NT2/D1 (cell line): ENCODE measurements at places on chromosomes 11 and 22.

- DNase-seq = no peak
Measured at GRCh38 chr11:581752-582151, 5.5 kb downstream of the PHRF1 start.

GRCh38 chr11:62482753-62483152 lies 63.9 kb downstream of the AHNAK start:
- no peak for DNase-seq

DNA sequence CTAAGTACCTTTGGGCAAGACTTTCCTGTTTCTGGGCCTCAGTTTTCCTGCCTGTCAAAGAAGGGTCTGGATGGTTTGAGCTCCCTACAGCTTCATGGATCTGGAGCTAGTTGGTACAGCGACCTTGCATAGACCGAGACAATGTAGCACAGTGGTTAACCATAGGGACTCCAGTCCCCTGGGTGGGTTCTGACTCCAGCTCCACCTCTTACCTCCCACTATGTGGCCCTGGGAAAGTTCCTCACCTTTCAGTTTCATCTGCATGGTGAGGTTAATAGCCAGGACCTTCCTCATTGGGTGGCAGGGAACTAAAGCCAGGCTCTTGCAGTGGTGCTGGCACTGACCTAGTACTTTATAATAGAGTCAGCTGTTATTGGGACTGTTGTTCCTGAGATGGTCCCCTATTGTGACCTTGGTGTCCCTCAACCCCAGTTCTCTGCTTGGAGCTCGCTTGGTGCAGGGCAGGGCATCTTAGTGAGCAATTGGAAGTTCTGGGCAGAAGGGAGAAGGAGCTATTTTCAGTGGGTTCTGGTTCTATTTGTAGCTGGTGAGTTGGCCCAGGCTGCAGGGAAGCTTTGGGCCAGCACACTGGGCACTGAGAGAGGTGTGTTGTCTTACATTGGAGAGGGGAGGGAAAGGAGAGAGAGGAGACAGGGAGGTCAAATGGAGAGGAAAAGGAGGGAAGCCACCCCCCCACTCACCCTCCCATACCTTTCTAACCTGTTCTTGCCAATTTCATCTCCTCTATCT lies 10.7 kb upstream of the MTMR3 start:
- no peak for DNase-seq

GRCh38 chr11:94545264-94546161 lies 1.8 kb downstream of the FUT4 start:
- no peak for DNase-seq

DNA sequence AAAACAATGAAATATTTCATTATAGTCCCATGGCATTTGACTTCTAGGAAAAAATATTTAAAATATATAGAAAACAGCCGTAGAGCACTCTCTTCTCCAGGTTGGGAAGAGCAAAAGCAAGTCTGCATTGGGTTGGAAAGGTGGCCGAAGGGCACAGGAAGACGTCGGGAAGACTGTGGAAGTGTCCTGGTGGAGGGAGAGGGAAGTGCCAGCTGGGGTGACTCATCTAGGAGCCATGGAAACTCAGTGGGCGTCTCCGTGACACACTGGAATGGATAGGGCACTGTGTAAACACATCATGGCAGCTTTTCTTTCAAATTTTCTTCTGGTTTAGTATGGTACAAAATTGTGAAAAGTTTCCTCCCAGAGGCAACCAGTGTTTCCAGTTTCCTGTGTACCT lies 12.7 kb downstream of the GTPBP1 start:
- DNase-seq = no peak

DNA sequence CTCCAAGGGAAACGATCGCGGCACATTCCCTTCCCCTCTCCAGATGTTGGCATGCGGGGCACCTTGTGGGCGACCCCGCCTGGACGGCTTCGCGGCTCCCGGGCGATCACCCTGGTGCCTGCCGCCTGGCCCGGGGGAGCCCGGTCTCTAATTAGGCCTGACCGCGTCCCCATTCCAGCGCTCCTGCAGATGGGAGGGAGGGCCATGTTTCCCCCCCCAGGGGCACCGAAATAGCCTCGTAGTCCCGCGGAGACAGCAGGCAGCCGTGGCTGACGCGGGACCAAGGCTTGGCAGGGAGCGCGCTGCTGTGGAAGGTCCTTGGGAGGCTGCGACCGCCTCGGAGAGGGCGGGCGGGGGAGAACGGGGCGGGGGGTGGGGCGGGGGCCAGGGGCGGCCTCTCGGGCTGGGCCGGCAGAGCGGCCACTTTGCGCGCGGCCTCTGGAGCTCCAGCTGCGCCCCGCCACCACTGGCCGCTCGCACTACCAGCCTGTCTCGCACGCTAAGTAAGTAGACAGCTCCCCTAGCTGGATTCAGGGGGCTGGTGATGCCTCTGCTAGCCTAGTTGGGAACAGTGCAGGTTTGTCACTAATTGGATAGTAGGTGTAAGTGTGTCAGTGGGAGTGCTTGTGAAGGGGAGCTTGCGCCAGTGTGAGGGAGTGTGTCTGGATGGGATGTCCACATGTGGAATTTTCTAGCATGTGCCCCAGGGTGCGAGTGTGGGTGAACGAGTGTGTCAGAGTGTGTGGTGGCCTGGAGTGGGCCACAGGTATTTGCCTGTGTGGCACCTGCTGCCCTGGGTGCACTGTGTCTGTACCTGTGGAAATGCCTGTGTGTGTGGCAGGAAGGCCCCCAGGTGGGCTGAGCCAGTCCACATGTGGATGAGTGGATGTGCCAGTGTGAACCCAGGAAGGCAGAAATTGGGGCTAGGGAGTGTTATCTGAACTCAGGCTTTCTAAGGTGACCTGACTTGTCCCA lies at the start of gene INSC:
INSC (plus strand) TSS at position 423 of the 975 bp plus-strand sequence. CDS start 34,252 bp downstream, outside the sequence.
- no peak for DNase-seq

DNA sequence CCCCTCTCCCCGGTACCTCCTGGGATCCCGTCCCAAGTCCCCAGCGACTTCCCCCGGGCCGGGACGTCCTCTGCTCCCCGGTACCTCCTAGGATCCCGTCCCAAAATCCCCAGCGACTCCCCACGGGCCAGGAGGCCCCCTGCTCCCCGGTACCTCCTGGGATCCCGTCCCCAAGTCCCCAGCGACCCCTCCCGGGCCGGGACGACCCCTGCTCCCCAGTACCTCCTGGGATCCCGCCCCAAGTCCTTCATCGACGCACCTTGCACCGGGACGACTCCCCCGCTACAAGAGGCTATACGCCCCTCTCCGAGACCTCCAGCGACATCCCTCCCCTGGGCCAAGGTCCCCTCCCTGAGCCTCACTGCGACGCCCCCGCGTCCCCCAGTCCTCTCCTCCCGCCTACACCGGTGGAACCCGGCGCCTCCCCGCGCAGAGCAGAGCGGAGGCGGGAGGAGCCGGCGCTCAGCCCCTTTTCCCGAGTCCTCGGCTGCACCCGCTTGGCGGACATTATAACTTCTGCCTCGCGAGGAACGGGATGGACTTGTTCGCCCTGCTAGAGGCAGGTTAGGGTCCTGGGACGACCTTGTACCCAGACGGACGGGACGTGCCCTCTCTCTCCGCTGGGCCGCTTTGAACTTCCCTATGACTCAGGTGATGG lies 912 bp downstream of the KREMEN1 start:
- no peak for DNase-seq

DNA sequence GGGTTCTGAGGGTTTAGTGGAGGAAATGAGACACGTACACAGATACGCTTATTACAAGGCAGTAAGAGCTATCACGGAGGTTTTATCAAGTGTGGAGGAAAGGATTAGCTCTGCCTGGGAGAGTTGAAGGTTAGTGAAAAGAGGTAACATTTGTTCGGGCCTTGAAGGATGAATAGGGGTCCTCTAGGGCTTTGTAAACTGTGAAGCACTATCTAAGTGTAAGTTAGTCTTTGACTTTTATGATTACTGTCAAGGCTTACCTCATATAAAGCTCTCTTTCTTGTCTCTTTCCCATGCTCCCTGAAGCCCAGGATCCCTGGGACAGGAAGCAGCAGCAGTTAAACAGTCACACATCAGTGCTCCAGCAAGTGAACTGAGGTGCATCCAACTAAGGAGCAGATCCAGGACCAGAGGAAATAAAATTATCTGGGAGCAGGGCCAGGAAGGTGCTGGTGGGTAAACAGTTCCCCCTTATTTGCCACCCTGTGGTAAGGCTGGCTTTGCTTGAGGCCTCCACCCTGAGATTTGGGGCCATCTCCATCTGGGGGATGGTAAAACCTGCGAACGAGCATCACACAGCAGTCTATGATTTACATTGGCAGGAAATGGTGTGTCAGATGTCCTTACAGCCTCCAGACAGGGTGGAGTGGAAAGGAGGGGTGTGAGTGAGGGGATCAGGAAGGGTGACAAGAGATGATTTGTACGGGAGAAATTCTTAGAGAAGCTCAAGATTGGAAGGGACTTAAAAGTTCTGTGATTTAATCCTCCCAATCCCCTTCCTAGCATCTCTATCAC lies 27.2 kb downstream of the GVQW3 start:
- no peak for DNase-seq

DNA sequence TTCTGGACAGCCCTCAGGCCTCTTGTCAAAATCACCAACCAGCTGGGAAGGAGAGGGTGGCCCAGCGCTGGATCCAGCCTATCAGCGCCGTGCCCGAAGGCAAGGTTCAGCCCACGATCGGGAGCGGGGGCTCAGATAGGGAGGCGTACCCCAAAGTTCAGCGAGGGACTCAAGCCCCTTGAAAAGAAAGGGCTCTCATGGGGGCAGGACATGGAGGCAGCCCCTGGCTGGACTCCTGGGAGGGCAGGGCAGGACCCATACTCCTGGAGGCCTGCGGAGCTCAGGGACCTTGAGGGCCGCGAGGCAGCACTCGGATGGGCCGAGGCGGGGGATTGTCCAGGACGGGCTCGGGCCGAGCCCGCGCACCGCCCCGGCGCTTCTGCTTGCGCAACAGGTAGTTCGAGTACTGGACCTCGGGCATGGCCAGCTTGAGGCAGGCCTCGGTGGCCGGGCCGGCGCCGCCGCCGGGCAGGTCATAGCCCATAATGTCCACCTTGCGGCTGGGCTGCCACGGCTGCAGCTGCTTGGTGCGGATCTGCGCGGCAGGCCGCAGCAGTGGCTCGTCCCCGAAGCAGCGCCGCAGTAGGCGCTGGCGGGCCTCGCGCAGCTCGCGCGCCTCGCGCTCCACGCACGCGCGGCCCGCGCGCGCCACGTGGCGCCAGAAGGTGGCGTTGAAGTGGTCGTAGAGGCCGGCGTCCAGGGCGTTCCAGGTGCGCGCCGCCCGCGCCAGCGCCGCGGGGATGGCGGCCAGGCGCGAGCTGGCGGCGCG lies 6.5 kb downstream of the GAL3ST3 start:
- DNase-seq = no peak

DNA sequence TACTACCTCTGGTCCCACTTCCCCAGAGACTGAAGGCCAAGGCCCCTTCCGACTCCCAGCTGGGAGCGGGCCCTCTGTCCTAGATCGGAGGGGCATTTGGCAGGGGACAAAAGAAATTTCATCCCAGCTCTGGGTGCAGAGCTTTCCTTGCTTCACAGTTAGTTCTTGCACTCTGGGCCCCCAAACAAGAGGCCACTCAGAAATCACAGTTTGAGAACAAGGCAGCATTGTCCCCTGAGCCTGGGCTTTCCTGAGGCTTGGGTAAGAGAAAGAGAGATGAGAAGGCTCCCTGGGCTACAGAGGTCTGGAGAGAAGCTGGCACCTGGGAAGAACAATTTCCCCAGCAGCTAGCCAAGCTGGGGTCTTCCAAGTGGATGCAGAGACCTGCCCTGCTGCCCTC lies 71.8 kb upstream of the NCAM1 start:
- DNase-seq = no peak

DNA sequence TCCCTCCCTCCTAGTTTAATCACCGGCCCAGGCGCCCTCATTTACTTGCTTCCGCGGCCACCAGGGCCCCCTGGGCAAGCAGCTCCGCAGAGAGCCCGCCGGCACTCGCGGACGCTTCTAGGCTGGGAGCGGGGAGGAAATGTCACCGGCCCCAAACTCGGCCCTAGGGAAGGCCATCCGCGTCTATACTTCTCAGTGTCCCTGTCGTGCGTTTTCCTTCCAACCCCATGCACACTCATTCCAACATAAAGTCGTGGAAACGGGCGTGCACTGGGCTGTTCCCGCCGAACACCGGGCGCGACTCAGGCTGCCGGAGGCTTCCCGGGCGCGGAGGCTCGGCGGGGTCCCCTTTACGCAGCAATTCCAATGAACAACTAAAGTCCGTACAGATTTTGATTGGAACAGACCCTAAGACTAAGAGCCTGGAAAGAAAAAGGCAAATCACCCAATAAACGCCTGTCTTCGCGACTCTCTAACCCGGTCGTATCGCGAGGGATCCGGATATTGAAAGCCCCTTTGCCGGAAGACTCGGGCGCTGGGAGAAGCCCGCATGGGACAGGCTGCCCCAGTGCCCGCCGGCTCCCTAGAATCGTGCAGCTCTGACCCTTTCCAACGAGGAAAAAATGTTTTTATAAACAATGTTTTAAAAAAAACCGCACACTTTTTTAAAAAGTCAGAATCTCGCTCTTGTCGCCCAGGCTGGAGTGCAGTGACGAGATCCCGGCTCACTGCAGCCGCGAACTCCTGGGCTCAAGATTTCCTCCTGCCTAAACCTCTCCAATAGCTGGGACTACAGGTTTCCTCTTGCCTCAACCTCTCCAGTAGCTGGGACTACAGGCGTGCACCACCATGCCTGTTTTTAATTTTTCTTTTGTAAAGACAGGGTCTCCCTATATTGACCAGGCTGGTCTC lies 1.3 kb upstream of the BARX2 start:
- no peak for DNase-seq

DNA sequence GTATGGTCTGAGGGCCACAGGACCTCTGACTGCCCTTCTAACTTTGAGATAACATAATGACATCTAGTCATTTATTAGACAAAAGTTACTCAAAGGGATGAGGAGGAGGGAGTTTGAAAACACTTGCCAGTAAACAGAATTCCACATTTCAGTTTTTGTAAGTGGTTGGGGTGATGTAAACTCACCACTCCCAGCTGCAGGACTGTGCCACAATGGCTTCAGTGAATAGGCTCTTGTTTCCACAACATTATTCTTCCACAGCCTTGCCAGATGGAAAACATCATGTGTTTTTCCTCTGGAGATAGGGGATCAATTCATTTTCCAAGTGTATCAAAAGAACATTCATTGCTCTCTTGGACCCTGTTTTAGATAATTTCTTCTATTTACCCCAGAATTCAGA lies 147.2 kb upstream of the BDNF start:
- no peak for DNase-seq

- DNase-seq = no peak
Measured at GRCh38 chr11:60080535-60080934, 7.9 kb upstream of the MS4A2 start.

GRCh38 chr11:316891-317301 lies 3.1 kb downstream of the IFITM1 start:
- DNase-seq = no peak

GRCh38 chr22:44201665-44202064 lies 20.9 kb downstream of the PARVG start:
- no peak for DNase-seq

DNA sequence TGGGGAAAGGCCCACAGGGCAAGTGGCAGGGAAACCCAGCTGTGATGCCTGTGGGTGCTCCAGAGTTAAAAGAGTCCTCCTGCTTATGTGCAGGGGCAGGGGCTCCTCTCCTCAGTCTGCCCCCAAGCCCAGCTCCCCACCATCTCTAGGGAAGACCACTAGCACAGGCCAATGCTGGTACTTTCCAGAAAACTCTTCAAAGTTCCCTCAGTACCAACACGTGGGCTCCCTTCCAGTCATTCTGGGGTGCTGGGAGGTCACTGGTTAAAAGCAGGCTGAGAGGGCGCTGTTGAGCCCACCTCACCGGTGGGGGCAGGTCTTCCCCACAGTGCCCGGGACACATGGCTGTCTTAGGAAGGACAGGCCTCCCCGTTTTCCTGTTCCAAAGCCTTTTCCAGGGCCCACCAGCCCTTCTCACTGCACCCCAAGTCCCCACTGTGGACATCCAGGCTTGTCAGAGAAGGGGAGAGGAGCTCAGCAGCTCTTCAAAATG lies 154.6 kb downstream of the TRIM29 start:
- DNase-seq = no peak

- no peak for DNase-seq
Measured at GRCh38 chr11:115146425-115146824, 357.8 kb downstream of the CADM1 start.
